ENCODE measurements at places on chromosomes 3 and 15.
A peak's percentile ranks its signal among the peaks of the same experiment; 100 is the strongest.

GRCh38 chr15:29090617-29091466 lies 178.8 kb downstream of the NSMCE3 start:
- no peak for DNase-seq

DNA sequence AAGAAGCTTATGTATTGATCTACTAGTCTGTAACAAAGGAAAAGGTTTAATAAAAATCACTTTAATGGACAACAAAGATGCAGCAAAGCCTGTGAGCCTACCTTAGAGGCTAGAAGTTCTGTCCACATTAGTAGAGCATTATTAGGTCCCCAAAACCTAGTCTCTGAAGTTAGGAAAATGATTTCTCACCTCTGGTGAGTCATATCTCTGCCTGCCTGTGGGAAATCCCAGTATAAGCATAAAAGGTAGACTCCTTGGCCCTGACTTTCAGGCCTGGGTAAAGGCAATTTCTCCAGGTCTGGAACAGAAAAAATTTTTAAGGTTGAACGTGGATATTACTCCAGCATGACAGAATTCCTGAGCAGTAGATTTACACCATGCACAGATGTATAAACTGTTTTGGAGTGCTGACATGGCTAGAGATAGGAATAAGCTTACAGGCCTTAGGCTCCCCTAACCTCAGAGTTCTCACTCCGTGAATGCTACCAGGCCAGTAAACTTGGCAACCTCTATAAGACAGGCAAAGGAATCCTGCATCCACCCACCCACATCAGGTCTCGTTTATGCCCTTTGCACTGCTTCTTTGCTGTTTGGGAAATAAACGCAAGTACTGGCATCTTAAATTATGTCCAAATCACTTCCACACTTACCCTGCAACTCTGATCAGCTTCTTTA lies 104.1 kb downstream of the SERPINI1 start:
- DNase-seq, result no peak

- no peak for DNase-seq
Observed at GRCh38 chr3:20055842-20056241, 15.6 kb downstream of the KAT2B start.

DNA sequence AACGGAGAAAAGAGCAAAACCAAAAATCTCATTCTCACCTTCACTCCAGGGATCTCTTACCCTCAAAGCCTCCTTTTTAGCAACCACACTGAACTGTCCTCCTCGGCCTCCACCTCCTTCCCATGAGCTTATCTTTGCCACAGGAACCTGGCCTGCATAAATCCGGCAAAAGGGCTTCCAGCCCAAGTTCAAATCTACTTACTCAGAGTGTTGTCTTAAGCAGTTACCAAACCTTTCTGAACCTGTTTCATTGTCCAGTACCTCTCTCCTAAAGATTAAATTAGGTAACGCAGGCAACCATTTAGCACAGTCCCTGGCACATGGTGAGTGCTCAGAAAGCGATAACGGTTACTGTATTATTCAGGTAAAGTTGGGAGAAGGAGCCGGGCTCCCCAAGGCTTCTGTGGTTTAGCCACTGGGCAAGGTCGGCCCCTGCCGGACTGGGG lies 777 bp downstream of the CIB1 start:
- DNase-seq, result no peak

GRCh38 chr3:4990069-4990468 lies 10.8 kb downstream of the BHLHE40 start:
- no peak for DNase-seq

GRCh38 chr3:104564045-104564643 lies 802.6 kb upstream of the ALCAM start:
- DNase-seq, result no peak

- no peak for DNase-seq
Observed at GRCh38 chr15:68232449-68232848, 2.9 kb upstream of the CLN6 start.

DNA sequence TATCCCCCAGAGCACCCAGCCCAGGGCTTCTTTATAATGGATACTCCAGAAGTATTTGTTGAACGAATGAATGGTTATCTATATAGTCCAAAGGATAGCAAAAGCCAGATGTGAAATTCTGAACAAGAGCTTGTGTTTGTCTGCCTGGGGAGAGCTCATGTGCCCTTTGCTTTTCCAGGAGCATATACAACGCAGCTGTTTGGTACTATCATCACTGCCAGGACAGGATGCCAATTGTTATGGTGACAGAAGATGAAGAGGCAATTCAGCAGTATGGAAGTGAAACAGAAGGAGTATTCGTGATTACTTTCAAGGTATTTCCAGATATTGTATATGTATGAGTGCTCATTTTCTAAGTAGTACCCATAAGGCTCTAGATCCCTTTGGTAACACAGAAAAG lies 15.2 kb downstream of the DIS3L start:
- DNase-seq, result no peak

- no peak for DNase-seq
Observed at GRCh38 chr15:74384881-74385643, 17.6 kb upstream of the CYP11A1 start.

DNA sequence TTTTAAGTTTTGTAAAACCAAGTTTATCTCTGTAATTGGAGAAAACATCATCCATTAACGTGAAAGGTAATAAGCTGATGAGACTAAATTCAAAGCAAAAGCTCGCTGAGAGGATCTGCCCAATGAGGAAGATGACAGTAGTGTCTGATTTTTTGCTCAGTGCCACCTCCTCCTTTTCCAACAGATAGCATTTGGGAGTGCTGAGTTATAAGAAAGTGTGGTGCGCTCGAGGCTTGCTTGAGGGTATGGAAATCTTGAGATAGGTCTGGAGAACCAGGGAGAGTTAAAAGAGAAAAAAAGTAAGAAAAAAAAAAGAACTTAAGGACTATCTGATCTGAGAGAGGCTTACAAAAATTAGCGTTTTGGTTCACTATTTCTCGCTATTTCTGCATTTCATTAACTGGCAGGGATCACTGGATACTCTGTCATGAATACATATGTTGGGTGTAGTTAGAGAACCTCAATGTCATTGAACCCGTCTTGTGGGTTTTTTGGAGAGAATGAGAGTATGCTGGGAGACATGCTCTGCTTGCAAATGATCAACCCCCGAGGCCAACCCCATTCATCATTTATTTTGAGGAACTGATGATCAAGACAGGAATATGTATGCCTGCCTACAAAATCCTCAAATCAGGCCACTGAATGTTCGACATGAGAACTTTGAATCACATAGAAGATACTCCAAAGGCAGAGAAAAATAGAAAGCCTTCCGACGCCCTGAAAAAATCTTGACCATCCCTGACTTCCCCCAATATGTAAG lies 973 bp upstream of the USP13 start:
- DNase-seq, result no peak

- DNase-seq, result no peak
Observed at GRCh38 chr3:134360046-134360445, 14.2 kb downstream of the AMOTL2 start.

DNA sequence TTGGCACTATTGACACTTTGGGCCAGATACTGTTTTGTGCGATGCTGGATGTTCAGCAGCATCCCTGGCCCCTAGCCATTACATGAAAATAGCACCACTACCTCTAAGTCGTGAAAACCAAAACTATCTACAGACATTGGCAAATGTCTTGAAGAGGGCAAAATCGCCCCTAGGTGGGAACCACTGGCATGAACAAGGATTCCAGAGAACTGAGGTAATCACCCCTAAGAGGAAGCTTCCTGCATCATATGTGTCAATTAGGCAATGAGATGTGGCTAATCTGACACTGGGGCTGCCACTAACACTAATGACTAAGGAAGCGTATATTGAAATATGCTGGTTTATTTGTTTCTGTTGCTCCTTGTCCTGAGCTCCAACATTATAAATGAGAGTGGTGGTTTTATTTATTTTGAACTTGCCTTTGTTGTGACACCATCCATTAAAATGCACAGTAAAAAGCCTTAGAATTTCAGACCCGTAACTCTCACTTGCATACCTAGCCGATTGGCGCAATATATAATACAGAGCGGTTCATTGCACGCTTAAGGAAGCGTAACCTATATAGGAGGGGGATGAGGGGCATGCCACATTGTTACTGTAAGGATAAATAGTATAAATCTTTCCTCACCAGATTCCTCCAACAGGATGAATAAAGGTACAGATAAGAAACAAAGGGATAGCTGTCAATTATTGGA lies 299.8 kb upstream of the CNTN4 start:
- DNase-seq, result no peak

DNA sequence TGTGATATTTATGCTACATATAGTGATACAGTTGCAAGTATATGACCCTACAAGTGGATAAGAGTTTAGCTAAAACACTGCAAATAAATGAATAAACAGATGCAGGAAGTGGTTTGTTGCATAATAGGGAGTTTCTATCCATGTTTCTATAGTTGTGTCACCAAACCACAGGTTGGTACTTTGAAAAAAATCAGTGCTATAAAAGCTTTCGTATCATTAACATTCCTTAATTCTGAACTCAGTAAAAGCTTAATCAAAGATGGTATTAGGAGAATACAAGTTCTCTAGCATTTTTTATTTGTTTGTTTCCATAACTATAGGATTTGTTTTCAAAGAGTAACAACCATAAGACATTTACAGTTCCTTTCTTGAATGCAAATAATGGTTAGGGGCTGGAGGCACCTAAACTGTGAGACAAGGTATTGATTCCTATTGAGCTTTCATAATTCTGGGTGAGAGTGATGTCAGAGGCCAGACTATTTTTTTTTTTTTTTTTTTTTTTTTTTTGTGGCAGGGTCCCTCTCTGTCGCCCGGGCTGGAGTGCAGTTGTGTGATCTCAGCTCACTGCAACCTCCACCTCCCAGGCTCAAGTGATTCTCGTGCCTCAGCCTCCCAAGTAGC lies 29.6 kb downstream of the CPOX start:
- no peak for DNase-seq

GRCh38 chr3:2029559-2029958 lies 69.1 kb upstream of the CNTN4 start:
- no peak for DNase-seq

DNA sequence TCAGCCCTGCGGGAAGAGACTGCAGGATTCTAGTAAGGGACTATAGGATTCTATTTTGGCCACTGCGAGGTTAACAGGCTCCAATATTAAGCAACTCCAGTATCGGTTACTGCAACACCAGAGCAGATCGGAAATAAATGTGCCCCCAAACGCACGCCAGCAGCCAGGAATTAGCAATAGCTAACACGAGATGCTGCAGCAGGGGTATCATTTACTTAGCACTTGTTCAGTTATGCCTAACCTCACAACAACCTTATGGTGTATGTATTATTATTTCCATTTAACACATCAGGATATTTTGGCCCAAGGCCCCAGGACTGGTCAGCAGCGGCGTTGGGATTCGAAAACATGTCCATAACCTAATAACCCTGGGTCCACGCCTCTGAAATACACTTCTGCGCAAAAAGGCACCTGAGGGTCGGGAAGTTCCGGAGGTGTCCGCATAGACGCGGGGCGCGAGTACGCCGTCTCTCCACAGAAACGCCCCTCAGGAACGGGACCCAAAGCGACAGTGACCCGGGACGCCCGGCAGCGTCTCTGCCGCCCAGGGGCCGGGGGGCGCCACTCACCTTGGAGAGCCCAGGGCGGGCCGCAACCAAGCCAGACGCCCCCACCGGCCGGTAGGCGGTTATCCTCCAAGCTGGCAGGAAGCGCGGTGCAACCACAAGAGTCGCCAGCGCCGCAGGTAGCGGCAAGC lies 681 bp downstream of the PIK3CB start:
- peak; percentile 36 for DNase-seq

- DNase-seq, result no peak
Observed at GRCh38 chr3:106006571-106006970, 137.8 kb upstream of the CBLB start.

- DNase-seq, result no peak
Observed at GRCh38 chr3:151962352-151962751, 88.9 kb downstream of the SUCNR1 start.

- no peak for DNase-seq
Observed at GRCh38 chr15:60804986-60805949, 326.3 kb upstream of the ICE2 start.

DNA sequence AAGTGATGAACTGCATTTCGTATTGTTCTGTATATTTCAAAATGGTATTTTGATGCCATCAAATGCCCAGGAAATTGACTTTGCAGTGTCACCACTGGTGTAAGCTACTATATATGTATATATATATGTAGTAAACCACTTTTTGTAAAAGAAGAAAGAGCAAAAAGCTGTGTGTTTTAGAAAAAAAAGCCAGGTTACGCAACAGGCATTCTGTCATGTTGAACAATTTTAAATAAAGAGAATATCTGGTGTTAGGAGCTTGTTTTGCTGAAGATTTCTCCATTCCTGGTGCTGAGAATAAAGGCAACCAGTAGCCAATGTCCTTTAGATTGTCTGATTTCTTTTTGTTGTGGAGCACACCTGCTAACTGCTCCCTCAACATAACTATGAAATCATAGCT lies 3.7 kb upstream of the ABHD10 start:
- DNase-seq, result no peak

- DNase-seq, result no peak
Observed at GRCh38 chr15:80561500-80561899, 133.6 kb upstream of the ABHD17C start.

DNA sequence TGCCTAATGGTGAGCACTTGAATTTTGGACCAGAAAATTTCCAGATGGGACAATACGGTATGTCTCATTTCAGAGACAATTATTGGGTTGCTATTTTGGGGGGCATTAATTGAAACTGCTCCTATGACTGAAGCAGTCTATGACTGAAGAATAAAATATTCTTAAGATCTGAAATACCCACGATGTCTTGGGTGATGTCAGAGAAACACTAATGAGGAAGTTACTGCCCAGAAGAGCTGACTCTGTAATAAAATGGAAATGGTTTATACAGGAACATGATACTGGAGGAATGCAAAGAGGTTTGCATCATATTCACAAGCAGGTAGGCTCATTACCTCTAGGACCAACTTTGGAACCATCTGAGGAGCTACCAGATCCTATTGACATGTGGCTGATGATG lies 68.7 kb downstream of the IL12A start:
- no peak for DNase-seq

- no peak for DNase-seq
Observed at GRCh38 chr3:112555535-112556170, 6.1 kb downstream of the ATG3 start.

DNA sequence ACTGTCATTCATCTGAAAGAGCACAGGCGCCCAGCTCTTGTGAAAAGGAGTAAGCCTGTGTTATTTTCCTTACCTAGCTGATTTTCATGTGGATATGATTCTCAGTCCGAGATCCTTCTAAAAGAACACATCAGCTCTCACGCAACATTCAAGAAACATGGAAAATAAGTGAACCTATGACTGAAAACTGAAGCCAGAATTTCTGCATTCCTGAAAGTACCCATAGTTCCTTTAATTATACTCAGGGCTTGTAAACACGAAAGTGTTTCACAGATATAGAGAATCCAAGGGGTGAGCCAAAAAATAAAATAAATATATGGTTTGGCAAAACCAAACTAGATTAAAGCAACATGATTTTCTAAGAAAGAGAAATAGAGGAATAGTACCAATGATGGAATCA lies 100.8 kb upstream of the CHMP2B start:
- no peak for DNase-seq

All from stimulated activated CD8-positive, alpha-beta memory T cell treated with anti-CD3 and anti-CD28 coated beads, Interleukin-15, amount 100 ng/mL, for 4 hours (primary cell).